ENCODE measurements at places on chromosomes 2 and 18. TPM values are rescaled to one million over a fixed set of nuclear protein-coding genes. Genes with fewer than 3 reads are reported as not detected.

The ROCK2 gene
- total RNA-seq, result 33.7 TPM

The ACTR2 gene
- total RNA-seq, result 49.2 TPM

The GKN1 gene
- total RNA-seq, result not detected

The SPTBN1 gene
- total RNA-seq, result 278 TPM

The REEP1 gene
- total RNA-seq, result 342 TPM

The PGAP1 gene
- 7.7 TPM for total RNA-seq

The RFTN2 gene
- total RNA-seq, result 16.1 TPM

The MAPRE3 gene
- 49.8 TPM for total RNA-seq

The MCEE gene
- total RNA-seq, result 10.7 TPM

The RUFY4 gene
- 0.39 TPM for total RNA-seq

The IKZF2 gene
- 9.1 TPM for total RNA-seq

The PROKR1 gene
- 0.24 TPM for total RNA-seq

The CAPN10 gene
- total RNA-seq, result 66.5 TPM

The IRS1 gene
- 5.9 TPM for total RNA-seq

The PASK gene
- 57.6 TPM for total RNA-seq

The UGT1A6 gene
- total RNA-seq, result 0.74 TPM

The FBXO48 gene
- 1.2 TPM for total RNA-seq

The KCNJ13 gene
- total RNA-seq, result 2.8 TPM
